ENCODE measurements at places on chromosomes 11 and 22.

DNA sequence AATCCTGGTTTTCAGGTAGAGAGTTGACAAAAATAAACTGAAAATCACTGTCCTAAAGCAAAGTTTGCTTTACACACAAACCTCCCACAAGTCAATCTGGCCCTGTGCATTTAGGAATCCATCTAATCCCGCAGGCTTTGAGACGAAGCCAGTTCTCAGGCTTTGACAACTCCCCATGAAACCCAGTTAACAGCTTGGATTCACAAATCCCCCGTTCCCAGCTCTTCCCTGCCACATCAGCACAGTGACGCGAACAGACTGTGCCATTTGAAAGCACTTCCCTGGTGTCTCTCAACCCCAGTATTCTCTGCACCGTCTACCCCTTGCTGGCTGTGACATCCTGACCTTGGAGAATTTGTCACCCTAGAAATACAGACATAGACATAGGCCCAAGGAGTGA lies 117.8 kb downstream of the OPCML start:
- no peaks in the 10 kb centered on the region for H3K27me3 ChIP-seq
- no peak for DNase-seq
- H3K4me3 ChIP-seq = no peak overlapping the region
- no peak overlapping the region for H3K27ac ChIP-seq

GRCh38 chr11:66388780-66389386 lies 17.3 kb upstream of the SLC29A2 start:
- H3K36me3 ChIP-seq = no peaks in the 10 kb centered on the region
- no peak overlapping the region for H3K4me3 ChIP-seq
- H3K27me3 ChIP-seq = no peaks in the 10 kb centered on the region
- DNase-seq = no peak
- H3K4me1 ChIP-seq = peaks cover 3% of the 10 kb centered on the region

DNA sequence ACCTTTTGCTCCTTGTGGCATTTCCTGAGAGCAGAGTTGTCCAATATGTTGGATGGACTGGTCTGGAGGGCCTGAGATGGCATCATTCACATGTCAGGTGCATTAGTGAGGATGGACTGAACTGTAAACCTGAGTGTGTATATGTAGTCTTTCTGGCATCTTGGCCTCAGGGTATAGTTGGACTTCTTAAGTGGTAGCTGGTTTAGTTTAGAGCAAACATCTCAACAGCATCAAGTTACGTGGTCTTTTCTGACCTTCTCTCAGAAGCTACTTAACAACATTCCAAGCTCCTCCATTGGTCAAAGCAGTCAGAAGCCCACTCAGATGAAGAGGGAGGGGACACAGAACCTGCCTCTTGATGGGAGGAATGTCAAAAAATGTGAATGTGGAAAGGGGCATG lies 829.9 kb downstream of the METTL15 start:
- H3K27ac ChIP-seq = no peak overlapping the region
- H3K4me1 ChIP-seq = no peaks in the 10 kb centered on the region
- H3K4me3 ChIP-seq = no peak overlapping the region
- DNase-seq = no peak

DNA sequence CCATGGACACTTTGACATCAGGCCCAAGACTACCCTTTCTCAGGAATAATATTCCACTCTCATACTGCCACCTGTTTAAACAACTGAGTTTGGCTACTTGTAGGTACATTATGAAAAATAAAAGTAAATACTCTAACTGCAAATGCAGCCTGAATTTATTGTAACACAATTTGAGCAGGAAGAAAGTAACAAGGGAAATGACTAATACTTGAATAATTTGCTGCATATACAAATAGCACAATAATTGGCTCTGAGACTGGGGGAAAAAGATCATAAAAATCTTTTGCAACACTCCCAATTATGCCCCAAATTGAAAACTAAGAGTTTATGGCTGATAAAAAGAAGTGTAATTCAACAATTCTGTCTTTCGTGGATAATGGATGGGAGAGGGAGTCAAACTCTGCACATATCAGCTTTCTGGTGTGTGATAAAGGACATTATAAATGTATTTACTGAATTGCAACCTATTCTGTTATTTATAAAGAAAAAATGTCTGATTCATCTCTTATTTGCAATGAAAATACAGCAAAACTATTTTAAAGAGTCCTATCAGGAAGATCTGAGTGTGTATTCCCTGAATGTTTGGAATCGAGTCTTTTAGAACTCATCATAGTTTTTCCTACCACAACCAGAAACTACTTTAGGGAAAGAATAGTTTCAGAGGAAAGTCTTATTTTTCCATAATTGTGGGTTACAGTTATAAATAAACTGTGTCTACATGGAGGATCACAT lies 359.0 kb downstream of the JRKL start:
- no peak overlapping the region for H3K27ac ChIP-seq
- H3K4me1 ChIP-seq = no peaks in the 10 kb centered on the region
- H3K27me3 ChIP-seq = no peaks in the 10 kb centered on the region
- H3K4me3 ChIP-seq = no peak overlapping the region
- no peak for DNase-seq
- no peaks in the 10 kb centered on the region for H3K36me3 ChIP-seq

DNA sequence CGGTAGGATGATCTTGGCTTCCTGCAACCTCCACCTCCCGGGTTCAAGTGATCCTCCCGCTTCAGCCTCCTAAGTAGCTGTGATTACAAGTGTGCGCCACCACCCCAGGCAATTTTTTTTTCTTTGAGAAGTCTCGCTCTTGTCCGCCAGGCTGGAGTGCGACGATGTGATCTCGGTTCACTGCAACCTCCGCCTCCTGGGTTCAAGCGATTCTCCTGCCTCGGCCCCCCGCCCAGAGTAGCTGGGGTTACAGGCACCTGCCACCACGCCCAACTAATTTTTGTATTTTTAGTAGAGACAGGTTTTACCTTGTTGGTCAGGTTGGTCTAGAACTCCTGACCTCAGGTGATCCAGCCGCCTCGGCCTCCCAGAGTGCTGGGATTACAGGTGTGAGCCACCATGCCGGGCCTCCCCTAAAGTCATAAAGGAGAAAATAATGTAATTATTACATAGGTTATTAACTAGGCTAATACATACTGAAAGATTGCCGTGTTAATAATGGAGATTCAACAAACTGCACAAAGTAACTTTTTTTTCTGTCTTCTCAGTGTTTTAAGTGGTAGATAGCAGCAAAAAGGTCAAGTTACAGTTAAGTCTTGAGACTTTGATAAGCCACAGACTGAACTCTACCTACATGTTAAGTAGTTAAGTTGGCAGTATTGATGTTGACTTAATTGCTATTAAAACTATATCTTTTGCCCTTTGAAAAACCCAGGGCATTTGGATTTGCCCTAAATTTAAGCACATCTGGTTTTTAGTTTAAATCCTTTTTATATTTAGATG lies 3.9 kb downstream of the CAPRIN1 start:
- no peak overlapping the region for H3K4me3 ChIP-seq
- DNase-seq = no peak
- H3K4me1 ChIP-seq = peaks cover 71% of the 10 kb centered on the region

DNA sequence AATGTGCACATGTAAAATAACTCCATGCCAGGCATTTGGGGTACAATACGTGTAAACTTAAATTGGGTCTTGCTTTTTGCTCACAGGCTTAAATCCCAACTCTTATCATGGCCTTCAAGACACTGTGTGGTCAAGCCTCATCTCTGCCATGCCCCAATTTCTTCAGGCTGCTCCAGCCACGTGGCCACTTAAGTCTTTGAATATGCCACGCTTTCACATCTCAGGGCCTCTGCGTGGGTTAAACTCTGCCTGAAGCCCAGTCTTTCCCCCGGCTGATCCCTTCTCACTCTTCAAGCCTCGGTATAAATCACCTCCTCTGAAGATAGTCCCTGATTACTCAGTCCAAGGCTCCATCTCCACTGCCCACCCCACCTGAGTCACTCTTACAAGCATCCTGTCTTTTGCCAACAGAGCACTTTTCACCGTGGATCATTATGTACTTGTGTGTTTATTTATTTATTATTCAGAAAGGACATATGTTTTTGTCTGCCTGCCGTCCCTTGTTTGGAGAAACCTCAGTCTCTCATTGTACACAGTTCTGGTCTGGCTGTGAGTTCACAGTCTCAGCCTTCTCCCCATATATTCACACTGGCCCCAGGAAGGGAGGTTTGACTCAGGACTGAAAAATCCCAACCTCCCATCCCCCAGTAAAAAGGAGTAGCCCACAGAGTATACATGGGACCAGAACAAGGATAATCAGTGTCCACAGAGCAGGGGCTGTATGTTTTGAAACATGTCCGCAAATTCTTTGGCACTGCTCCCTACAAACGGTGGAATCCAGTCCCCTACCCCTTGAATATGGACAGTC lies 344.7 kb downstream of the MN1 start:
- H3K27me3 ChIP-seq = no peaks in the 10 kb centered on the region
- H3K27ac ChIP-seq = no peak overlapping the region
- H3K4me3 ChIP-seq = no peak overlapping the region
- no peaks in the 10 kb centered on the region for H3K36me3 ChIP-seq

DNA sequence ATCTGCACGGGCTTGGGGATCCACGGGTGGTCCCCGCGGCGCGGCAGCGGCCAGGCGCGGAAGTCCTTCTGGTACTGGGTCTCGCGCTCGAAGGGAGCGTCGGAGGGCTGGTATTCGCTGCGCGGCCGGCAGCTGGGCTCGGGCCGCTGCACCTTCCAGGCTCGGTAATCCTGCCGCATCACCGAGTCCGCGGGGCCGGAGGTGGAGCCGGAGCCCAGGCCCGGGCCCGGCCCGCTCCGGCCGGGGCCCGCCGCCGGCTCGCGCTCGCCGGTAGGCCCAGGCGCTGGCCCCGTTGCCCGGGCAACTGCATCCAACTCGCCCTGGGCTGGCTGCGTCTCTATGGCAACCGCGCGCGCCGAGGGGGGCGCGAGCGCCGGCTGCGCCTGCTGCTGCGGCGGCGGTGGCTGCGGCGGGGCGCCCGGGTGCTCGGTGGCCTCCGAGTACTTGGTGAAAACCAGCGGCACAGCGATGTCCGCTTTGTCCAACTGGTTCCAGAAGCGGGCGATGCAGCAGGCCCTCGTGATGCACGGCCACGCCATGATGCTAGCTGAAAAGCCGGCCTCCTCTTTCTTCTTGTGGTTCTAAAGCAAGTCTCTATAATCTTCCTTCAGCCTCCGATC lies 897 bp downstream of the MAP6 start:
- no peaks in the 10 kb centered on the region for H3K27me3 ChIP-seq
- peaks cover 15% of the 10 kb centered on the region for H3K4me1 ChIP-seq
- DNase-seq = peak; percentile 91

GRCh38 chr22:23066200-23067022 lies 3.9 kb upstream of the GNAZ start:
- H3K4me1 ChIP-seq = peaks cover 24% of the 10 kb centered on the region
- peak; percentile 14 for DNase-seq
- H3K27me3 ChIP-seq = peaks cover 6% of the 10 kb centered on the region
- no peak overlapping the region for H3K27ac ChIP-seq
- no peaks in the 10 kb centered on the region for H3K36me3 ChIP-seq
- no peak overlapping the region for H3K4me3 ChIP-seq

DNA sequence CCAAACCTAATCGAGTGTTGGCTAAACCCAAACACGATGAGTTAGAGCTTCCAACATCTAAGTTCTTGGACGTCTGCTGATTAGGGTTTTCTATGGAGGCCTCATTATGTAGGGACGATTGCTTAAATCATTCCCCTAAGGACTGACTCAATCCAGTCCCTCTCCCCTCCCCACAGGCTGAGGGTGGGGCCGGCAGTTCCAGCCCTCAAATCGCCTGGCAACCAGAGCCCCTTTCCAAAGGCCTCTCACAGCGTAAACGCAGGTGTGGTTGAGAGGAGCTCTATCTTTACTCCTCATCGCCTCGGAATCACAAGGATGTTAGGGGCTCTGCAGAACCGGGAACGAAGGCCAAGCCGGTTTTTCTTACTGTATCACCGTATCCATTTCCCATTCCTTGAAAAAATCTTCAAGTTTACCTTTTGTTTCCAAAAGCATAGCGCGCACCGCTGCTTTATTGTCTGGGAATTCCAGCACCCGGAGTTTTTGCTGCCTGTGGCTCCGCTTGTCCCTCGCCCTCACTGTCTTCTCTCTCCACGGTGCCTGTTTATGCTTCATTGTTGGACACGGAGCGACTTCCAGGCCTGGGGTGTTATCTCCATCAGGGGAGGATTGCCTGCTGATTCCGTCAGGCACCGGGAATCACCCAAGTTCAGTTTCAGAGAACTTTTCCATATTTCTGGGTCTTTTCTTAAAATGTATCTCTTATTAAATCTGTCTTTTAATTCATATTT lies 13.8 kb upstream of the IFITM3 start:
- H3K36me3 ChIP-seq = no peaks in the 10 kb centered on the region
- H3K27me3 ChIP-seq = no peaks in the 10 kb centered on the region
- no peak overlapping the region for H3K4me3 ChIP-seq
- no peak overlapping the region for H3K27ac ChIP-seq

GRCh38 chr11:64766881-64767280 lies 7.1 kb upstream of the PYGM start:
- H3K27me3 ChIP-seq = no peaks in the 10 kb centered on the region
- peaks cover 38% of the 10 kb centered on the region for H3K4me1 ChIP-seq
- no peak overlapping the region for H3K4me3 ChIP-seq
- H3K36me3 ChIP-seq = peaks cover 99% of the 10 kb centered on the region
- no peak for DNase-seq

GRCh38 chr11:85127349-85127748 lies 499.8 kb downstream of the DLG2 start:
- no peak overlapping the region for H3K27ac ChIP-seq
- H3K4me1 ChIP-seq = no peaks in the 10 kb centered on the region
- DNase-seq = no peak
- no peaks in the 10 kb centered on the region for H3K36me3 ChIP-seq

GRCh38 chr11:16859651-16860050 lies 121.2 kb downstream of the C11orf58 start:
- H3K27me3 ChIP-seq = no peaks in the 10 kb centered on the region
- no peak for DNase-seq
- no peak overlapping the region for H3K27ac ChIP-seq
- H3K36me3 ChIP-seq = no peaks in the 10 kb centered on the region

DNA sequence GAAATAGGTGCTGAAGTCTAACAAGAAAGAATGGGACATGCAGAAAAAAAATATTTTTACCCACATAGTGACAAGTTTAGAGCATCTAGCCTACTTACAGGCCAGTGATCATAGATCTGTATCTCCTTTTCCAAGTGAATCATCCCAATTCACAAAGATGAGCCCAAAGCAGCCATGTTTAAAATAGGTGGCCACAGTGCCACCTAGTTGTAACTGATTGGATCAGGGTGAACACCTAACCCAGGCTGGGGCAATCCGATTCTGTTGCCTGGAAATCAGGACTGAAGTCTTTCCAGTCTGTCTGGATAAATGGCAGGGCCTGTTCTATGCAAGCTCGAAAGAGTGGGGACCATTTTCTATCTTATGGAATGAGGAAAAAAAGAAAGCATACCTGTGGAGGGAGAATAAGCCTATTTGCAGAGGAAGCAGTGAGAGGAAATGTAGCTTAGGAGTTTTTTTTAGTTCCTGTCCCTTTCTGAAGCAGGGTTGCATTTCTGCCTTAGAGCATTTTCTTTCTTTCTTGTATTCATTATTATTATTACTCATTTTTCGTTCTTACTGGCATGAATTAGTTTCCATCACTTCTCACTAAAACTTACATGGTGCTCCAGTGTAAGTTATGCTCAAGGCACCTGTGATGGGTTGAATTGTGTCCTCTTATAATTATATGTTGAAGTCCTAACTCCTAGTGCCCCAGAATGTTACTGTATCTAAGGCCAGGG lies 113.2 kb upstream of the RAG2 start:
- no peak overlapping the region for H3K27ac ChIP-seq
- no peaks in the 10 kb centered on the region for H3K27me3 ChIP-seq
- no peaks in the 10 kb centered on the region for H3K36me3 ChIP-seq
- no peaks in the 10 kb centered on the region for H3K4me1 ChIP-seq
- H3K4me3 ChIP-seq = no peak overlapping the region
